GM12878 (cell line): ENCODE measurements at places on chromosomes 2 and 18.

- DNase-seq, result peak; percentile 32
Observed at GRCh38 chr18:13455960-13456481, 237.5 kb downstream of the LDLRAD4 start.

- no peak for DNase-seq
Observed at GRCh38 chr2:47194410-47194809, 39.3 kb upstream of the STPG4 start.

DNA sequence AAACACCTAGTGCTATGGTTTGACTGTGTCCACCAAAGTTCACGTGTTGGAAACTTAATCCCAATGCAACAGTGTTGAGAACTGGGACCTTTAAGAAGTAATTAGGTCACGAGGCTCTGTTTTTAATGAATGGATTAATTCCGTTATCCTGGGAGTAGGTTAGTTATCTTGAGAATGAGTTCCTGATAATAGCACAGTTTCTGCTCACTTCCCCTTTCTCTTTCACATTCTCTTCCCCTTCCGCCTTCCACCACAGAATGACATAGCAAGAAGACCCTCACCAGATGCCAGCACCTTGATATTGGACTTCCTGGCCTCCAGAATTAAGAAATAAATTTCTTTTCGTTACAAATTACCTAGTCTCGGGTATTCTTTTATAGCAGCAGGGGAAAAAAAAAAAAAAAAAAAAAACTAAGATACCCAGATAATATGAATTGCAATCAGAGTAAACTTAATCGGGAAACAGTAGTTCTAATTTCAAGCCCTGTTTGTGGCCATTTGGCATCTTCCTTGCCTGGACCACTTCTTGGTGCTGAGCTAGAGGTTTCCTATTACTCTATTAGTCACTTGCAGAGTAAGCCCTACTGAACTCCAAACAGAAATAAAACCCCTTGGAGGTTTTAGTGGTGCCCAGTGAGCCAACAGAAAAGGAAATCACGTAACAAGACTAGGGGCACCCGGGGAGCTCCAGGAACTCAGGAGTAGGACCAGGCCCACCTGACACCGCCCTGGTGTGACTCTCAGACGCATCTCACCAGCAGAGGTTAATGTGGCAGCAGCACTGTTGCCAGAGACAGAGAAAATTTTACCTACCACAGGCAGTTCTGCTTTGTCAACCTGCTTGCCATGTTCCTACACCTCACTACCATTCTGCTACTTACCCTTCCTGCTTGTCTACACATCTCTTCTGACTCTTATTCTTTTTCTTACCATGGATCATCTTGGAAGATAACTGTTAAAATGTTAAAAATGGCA, 147.6 kb upstream of the CAB39 start:
- no peak for DNase-seq

DNA sequence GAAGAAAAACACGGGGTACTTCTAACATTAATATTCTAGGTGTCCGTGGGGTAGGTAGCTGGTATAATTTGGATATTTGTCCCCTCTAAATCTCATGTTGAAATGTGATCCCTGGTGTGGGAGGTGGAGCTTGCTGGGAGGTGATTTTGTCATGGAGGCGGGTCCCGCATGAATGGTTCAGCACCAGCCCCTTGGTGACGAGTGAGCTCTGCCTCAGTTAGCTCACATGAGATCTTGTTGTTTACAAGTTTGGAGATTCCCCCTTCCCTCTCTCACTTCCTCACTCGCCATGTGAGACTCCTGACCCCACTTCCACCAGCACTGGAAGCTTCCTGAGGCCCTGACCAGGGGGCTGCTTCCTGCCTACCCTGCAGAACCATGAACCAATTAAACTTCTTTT, 35.4 kb upstream of the DNER start:
- no peak for DNase-seq

GRCh38 chr2:13227578-13227977, 510.8 kb downstream of the TRIB2 start:
- DNase-seq, result no peak

DNA sequence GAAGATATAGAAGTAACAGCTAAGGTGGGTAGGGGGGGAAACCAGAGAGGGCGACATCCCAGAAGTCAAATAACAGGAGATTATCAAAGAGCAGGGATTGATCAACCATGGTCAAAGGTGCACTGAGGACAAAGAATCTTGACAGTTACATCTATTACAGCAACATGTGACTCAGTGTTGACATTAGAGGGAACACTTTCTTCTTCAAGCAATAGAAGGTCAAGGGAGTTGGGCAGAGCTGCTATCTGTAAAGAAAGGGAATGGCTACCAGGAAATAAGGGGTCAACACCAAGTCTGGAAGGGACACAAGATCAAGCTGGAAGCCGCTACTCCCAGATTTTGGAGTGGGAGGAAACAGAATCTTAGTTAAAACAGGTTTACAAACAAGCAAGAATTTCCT, 611.0 kb downstream of the TSN start:
- no peak for DNase-seq

DNA sequence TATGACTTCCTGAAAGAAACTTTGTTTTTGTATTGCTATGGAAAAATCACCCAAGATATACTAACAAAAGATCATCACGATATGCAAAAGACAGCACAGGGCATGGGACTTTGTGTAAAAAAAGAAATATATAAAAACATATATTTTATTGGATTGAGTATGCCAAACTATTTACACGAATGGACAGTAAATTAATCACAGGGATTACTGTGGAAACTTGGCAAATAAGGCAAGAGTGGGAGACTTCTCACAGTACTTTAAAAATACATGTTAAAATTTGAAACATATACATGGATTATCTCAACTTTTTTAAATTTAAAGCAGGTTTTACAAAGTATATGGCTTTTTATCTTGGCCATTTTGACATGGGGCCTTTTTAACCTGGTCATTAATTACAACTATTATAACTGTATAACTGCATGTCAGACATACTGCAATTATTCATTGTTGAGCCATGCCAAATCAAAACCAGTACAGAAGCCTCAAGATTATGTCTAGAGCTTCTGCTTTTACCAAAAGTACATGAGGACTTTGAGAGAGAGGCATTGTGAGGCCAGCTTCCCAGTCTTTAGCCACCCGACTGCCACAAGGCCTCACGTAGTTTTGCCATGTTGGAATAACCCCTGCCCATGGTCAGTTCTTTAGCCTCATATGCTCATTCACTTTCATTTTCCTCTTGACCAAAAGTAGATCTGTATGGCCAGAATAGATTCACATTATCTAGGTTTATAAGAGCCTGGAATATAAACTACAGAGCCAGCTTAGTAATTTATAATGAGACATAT, 419.8 kb downstream of the SETBP1 start:
- no peak for DNase-seq

DNA sequence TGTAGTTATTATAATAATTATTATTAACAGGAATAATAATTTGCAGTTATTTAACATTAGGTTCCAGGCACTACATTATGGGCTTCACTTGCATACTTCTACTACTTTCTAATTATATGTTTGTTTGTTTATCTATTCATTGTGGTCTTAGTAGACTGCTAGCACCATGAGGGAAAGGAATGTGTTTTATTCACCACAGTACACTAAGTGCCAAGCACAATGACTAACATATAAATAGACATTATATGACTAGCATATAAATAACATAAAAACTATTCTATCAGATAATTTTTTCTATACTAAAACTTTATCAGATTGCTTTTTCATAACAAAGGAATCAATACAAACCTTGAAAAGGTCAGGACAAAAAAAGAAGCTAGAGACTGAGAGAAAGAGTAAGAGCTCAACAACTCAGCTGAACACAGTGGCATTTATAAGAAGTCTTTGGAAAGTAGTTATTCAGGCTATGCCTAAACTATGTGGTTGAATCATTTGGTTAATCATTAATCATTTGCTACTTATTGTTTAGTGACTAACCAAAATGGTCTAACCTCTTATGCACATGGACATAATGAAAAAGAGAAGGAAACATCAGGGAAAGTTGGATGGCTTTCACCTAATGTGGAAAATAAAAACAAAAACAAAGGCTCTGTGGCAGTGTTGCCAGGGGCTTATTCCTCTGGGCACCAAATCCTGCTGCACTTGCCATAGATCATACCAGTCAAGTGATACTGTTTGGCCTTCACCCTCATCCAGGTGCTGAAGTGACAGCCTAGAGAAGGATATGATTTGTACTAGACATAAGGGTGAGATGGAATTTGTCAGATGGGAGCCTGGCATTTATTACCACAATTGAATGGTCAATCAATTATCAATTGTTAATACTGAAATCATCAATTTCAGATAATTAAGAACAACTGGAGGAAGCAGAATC, 174.9 kb downstream of the ETAA1 start:
- DNase-seq, result no peak

GRCh38 chr2:46239847-46240181, 57.4 kb upstream of the EPAS1 start:
- DNase-seq, result peak; percentile 47

- DNase-seq, result no peak
Observed at GRCh38 chr18:4035521-4035920, 419.6 kb downstream of the DLGAP1 start.

DNA sequence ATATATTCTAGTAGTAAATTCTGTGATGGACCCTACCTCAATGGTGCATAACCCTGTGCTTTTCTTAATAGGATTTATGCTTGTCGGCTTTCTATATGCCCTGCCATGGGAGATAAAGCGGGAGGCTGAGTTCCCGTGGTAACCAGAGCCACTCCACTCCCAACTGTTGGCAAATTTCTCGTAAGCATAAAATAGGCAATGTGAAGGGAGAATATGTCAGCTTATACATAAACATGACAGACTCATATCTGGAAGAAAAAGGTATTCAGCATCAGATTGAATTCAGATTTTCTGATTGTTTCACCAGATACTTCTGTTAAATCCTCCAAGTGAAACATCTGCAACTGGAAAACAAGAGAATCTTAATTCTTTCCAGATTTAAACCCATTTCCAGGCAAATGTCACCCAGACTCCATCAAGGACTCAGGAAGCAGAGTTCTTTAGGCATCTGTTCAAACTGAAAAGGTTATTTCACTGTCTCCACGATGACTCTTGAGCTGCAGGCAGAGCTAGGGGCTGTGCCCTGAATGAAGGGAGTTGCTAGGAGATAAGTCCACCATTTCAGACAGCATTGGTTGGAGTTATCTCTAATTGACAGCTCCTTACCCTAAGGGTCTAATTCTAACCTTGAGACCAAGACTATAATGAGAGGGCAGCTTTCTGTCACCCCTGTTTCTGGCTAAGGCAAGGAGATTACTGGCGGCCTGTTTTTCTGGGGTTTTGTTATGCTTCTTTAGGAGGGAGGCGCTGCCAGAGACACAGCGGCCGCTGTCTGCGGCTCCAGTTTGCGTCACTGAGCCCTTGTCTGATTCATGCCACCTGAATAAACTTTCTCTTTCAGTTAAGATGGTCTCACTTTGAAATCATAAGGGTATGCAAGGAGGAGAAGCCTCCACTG, 381.3 kb downstream of the SOX11 start:
- no peak for DNase-seq

- DNase-seq, result no peak
Observed at GRCh38 chr18:22753130-22753831, 179.8 kb upstream of the RBBP8 start.

GRCh38 chr2:127159543-127159942, 52.6 kb upstream of the BIN1 start:
- DNase-seq, result no peak

GRCh38 chr2:62654876-62655359, 50.6 kb upstream of the EHBP1 start:
- DNase-seq, result no peak

GRCh38 chr2:20427931-20428526, 18.8 kb upstream of the RHOB start:
- no peak for DNase-seq

DNA sequence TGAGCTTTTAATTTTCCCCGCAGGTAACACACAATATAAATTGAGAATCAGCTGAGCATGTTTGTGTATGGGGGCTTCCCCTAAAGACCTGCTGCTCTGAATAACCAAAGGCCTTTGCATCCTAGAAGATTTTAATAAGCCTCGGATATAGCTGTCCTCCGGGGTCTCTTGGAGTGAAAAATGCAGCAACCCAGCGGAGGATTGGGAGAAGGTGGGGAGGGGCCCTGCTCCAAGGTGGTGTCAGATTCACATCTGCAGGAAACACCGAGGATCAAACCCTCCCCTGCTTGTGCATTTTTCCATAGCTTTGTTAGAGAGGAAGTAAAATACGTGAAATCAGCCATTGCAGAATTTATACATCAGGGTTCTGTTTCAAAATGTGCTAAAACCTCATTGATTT, 63.0 kb upstream of the OTOF start:
- no peak for DNase-seq

DNA sequence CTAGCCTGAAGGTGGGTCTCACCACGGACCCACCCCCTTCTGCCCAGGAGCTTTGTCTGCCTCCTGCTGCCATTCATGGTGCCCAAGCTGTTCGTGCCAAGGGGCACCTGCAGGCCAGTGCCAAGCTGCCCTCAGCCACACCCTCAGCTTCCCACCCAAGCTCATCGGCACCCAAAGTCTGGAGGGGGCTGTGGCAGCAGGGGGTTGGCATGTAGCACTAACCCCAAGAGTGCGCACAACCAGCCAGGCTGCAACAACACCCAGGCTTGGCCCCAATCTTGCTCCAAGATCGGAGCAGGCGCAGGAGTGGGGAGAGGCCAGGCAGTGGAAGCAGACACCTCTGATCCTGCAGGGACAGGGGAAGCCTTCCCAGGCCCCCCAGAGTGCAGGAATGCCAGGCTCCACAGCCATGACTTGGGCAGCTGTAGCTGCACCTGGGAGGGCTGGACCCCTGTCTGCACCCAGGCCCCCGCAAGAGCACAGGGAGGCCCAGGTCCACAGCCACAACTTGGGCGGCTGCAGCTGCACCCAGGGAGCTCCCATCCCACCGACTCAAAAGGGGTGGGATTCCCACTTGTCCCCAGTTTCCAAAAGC, 89.9 kb downstream of the ATAD2B start:
- DNase-seq, result no peak

DNA sequence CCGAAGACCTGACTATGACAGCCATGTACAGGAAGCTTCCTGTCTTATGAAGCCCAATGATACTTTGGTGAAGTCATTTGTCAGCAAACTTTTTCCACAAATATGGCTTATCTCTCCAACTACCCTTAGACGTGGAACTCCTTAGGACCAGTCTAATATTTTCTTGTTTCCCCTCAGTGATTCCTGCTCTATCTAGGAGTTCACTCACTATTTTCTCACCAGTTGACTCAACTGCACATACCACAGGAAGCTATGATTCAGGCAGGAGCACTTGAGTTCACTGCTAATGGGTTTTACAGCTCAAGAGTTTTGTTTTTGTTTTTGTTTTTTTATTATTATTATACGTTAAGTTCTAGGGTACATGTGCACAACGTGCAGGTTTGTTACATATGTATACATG, 109.3 kb downstream of the ANTXR1 start:
- DNase-seq, result no peak

DNA sequence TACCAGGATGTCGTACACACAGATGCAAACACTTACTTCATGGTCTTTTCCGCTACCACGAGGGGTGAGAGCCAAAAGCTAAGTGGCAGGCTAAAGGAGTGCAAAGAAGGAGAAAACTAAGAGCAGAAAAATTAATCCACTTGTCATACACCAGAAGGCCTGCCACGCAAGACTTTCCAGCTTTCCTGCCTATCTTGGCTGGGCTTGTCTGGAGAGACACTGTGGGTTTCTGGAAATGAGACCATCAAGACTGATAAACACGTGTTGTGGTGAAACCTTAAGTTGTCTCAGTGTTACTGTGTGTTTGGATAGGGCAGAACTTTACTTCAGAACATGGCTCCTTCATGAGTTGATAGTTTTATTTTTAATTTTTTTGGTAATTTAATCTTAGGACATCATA, 175.6 kb downstream of the FMNL2 start:
- no peak for DNase-seq
